ENCODE measurements at places on chromosomes 2 and 18. TPM values are rescaled to one million over a fixed set of nuclear protein-coding genes. Genes with fewer than 3 reads are reported as not detected.
A peak's percentile ranks its signal among the peaks of the same experiment; 100 is the strongest.

DNA sequence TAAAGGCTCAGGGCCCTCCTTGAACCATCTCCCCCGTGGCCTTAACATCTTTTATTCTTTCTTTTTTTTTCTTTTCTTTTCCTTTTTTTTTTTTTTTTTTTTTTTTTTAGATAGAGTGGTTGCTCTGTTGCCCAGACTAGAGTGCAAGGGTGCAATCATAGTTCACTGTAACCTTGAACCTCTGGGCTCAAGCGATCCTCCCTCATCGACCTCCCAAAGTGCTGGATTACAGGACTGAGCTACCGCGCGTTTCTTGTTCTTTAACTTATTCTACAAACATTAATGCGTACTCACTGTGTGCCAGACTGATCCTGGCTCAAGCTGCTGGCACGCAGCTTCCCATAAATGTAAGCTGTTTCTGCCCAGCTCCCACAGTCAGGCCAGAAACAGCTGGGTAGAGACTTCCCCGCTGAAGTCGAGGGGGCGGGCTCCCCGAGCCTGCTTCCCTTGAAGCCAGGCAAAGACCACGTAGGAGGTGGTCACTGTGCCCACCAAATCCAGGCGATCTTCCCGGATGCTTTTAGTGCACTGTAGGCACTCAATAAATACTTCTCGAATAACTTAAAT is 29.2 kb upstream of the ATP6V1B1 start:
- DNase-seq = no peak

DNA sequence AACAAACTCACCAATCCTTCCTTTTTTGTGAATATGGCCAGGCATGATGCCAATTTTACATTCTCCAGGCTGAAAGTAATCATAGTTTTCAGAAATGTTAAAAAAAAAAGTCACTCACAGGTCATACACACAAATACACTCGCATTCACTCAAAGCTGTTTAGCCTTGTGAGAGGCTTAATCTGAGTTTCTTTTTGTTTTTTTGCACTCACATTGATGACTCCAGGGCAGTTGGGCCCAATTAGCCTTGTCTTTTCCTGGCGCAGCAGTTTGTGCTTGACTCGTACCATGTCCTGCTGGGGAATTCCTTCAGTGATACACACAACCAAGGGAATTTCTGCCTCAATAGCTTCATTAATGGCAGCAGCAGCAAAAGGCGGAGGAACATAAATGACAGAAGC is 18.0 kb downstream of the SUCLG1 start:
- no peak for DNase-seq

GRCh38 chr2:216687646-216688045 is 7.7 kb downstream of the IGFBP5 start:
- no peak for DNase-seq

G6PC2 gene
- not detected for total RNA-seq

DNA sequence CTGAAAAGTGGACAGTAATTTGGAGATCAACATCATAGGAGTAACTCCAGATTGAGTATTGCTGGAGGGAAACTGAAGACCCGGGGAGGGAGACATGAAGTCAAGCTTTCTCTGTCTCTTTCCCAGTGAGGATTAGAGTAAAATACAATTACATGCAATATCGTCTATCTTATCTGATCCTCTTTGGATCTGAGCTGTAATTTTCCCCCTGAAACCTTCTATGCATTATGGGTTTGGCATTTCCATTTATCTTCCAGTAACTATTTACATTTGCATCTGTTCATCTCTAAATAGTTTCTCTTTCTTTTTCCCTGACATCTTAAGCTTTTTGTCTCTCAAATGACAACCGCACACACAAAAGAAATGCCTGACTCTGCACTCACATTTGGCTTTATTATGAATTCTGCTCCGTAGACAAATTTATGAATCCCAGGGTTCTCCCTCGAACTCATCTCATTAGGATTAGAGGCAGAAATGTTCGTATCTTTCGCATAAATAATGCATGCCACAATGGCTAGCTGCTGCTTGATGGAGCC is 113.1 kb downstream of the SPP2 start:
- no peak for DNase-seq

DNA sequence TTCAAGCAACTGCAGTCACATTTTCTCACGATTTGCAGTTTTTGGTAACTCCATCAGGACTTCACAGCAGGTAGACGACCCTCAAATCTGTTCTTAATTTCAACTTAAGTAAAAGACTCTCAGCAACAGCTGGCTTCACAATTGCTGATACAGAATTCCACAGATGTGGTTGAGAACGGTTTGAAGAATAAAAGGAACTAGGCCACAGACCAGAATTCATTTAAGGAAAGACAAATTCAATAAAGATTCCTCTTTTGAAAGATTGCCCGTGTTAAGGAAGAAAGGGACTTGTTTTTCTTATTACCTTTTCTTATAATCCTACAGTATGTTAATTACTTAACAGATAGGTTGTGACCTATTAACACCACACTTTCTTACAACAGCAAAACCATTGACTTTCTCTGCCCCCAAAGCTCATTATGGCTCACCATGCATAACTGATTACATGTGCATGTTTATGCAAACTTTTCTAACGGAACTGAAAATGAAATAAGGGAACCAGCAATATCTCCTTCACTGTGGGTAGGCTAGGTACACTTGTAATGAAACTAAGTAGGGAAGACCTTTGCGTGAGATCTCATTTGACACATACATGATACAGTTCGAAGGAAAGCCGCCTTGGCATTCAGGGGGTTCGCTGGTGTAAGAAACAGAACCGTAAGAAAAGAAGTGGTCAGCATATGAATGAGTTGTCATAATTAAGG is 4.7 kb upstream of the ZNF516 start:
- DNase-seq = no peak

GRCh38 chr18:73715210-73715670 is 432.4 kb downstream of the FBXO15 start:
- peak; percentile 18 for DNase-seq

UGT1A6 gene
- 0.09 TPM for total RNA-seq

GRCh38 chr2:173044686-173045085 is 31.0 kb upstream of the MAP3K20 start:
- no peak for DNase-seq

- DNase-seq = no peak
Observed at GRCh38 chr2:149145314-149146295, 107.1 kb downstream of the LYPD6B start.

DNA sequence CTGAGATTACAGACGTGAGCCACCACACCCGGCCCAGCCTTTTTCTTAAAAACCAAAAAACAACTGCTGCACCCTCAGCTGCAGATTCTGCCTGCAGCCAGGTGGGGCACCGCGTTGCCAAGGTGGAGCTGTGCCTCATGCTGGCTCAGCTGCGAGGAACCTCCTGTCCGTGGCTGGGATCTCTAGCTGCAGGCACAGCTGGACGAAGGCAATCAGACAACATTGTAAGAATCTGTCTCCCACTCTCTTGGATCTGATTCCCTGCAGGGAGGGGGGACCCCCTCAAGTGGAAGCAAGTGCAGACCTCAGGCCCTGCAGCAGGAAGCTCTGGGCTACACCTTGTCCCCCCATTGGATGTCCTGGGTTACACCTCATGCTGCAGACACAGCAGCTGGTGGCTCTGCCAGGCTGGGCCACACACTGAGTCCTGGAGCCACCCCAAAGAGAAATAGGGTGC is 24.1 kb downstream of the CIDEA start:
- DNase-seq = no peak

DOK6 gene
- 2.1 TPM for total RNA-seq

ACMSD gene
- total RNA-seq = not detected

DNA sequence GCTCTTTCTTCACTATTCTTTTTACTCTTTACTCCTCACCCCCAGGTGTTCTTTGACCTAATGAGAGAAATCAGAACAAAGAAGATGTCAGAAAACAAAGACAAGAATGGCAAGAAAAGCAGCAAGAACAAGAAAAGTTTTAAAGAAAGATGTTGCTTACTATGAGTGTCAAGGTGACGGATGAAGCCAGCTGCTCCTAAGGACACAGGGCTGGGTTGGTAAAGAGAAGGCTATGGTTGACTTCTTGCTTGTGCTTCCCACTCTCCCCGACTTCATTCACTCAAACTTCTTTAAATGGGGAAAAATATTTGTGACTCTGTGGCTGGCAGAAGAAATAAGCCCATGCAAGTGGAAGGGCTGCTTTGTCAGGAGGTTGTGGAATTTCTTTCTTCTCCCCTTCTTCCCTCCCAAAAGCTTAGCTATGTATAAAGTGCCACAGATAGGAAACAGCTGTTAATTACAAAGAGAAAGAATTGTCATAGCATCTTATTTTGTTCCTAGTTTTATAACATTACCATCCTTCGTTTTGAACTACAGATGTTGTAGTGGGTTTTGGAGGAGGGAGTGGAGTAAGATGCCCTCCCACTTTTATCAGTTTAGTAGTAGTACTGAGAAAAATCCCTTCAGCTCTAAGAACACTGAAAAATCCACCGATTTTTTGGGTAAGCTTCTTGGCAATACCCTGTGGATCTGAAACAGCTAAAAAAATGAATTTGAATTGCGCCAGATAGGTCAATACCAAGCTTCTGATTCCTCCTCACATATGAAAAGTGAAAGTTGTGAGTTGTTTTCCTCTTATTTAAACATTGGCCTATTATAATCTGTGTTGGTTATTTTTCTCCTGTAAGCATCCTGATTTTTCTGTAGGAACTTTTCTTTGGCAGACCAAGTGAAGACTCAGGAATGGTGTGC is 40.7 kb downstream of the RALB start:
- peak; percentile 31 for DNase-seq

GRCh38 chr2:204177977-204178522 is 241.5 kb downstream of the ICOS start:
- peak; percentile 16 for DNase-seq

- DNase-seq = no peak
Observed at GRCh38 chr2:63514781-63515180, 73.5 kb downstream of the WDPCP start.

DNA sequence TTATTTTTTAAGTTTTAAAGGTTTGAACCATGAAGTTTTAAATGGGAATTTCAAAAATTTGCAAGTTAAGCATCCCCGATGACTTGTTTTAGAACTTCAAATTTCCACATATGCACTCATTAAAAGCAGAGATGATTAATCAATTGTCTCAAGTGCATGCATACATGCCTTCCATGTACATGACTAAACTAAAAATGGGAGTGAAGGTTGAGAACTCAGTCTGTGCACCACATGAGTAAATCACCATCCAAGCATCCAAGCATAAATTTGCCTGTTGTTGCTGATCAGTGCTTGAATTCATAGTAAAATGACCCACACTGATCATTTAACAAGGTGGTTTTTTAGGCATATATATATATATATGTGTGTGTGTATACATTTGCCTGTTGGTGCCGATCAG is 249.8 kb downstream of the ARHGAP15 start:
- no peak for DNase-seq

DNA sequence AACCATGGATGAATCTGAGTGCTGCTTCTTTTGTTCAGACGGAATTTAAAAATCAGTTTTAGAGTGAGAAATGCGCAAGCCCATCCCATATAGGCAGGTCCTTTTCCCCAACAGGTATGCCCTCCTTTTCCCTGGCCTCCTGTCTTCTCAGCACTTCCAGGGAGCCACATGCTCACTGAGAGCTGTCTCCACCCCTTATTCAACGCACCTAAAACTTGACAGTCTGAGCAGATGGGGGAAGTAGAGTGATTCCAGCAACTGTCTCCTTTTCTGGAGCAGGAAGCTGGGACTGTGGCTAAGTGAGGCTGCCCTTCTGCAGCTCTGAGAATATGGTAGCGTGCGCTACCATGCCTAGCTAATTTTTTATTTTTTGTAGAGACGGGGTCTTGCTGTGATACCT is 53.1 kb upstream of the NOSTRIN start:
- no peak for DNase-seq

GRCh38 chr2:204023088-204023487 is 86.5 kb downstream of the ICOS start:
- DNase-seq = no peak

SERPINB12 gene
- total RNA-seq = not detected

- no peak for DNase-seq
Observed at GRCh38 chr18:76246590-76246989, 248.5 kb downstream of the ZNF516 start.

CPLX4 gene
- not detected for total RNA-seq

DNA sequence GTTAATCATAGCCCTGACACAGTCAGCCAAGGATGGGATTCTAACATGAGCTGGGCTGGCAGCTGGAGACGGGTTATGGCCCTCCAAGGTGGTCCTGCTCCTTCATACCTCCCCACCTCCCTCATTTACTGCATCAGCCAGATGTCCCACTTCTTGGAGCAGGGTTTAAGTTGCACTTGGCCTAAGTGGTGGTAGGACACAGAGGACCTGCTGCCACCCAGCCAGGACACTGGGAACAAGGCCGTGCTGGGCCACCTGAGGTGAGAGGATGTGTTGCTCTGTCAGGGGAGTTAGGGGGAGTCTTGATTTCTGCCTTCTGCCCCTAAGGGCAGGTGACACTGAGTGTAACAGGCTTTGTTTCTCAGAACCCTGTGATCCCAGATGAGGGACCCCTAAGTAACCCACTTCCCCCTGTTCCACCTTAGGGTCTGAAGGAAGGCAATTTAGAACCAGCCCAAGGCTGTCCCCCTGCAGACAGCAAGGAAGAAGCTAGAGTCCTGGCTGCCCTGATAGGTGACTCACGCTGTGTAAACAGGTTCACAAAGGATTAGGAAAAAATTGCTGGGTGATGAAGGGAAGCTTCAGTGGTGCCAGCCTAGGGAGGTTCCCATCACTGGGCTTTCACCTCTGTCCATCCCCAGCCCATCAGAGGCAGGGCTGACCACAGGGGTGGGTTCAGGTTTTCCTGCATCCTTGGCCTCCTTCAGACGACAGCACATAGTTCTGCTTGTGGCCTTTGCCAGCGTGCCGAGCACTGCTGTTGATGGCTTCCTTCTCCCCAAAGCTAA is 114.3 kb upstream of the MCFD2 start:
- no peak for DNase-seq

EVA1A gene
- 25.2 TPM for total RNA-seq

ABCB11 gene
- not detected for total RNA-seq

- DNase-seq = no peak
Observed at GRCh38 chr18:64983497-64984238, 767.1 kb upstream of the CDH7 start.

LDAH gene
- total RNA-seq = 7.4 TPM

GRCh38 chr2:241111440-241111805 is 9.3 kb upstream of the MTERF4 start:
- no peak for DNase-seq

GRCh38 chr2:109154226-109154625 is 25.2 kb downstream of the SH3RF3 start:
- no peak for DNase-seq
